ENCODE measurements at places on chromosomes 2 and 18. TPM values are rescaled to one million over a fixed set of nuclear protein-coding genes. Genes with fewer than 3 reads are reported as not detected.

Gene SMIM21
- total RNA-seq: not detected

Gene TM4SF20
- not detected for total RNA-seq

Gene DLX1
- total RNA-seq: 0.23 TPM

Gene YES1
- total RNA-seq: 41.1 TPM

Gene MAP2
- 14.7 TPM for total RNA-seq

Gene TWIST2
- total RNA-seq: 10.7 TPM

Gene LHCGR
- 1.3 TPM for total RNA-seq

Gene TSGA10
- 14.7 TPM for total RNA-seq

Gene IGFBP5
- 522 TPM for total RNA-seq

Gene STARD6
- not detected for total RNA-seq

Gene NEURL3
- total RNA-seq: 16.9 TPM

Gene SIX3
- total RNA-seq: not detected

Gene HS1BP3
- total RNA-seq: 21.5 TPM

Gene SPIRE1
- 36.6 TPM for total RNA-seq

Gene CD8B2
- total RNA-seq: 0.06 TPM

Gene CDH19
- total RNA-seq: 0.47 TPM

Gene GAREM2
- 3.7 TPM for total RNA-seq

Gene ACTG2
- 2.6 TPM for total RNA-seq

Gene ZNF396
- total RNA-seq: 3.9 TPM

Gene SERPINB4
- not detected for total RNA-seq

Gene COLEC11
- 2.6 TPM for total RNA-seq

Gene FSIP2
- 2.6 TPM for total RNA-seq

Gene TYW5
- total RNA-seq: 12.0 TPM

Gene DUSP19
- total RNA-seq: 6.4 TPM

Gene VSNL1
- 3.3 TPM for total RNA-seq
